ENCODE measurements at places on chromosomes 6 and 20.

DNA sequence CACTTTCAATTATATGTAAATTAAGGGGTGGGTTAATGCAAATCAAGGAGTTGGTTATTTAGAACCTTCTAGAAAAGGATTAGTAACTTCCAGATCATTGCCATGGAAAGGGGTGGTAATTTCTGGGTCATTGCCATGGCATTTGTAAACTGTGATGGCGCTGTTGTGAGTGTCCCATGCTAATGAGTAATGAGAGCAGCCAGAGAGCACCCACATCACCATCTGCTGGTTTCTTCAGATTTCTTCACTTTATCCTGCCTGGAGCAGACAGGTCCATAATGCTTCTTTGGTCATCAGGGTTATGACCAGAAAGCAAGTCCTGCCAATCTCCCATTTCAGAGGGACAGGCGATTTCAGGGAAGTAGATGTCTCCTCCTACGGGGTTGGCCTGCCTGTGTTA is 311.3 kb upstream of the CNR1 start:
- no peak for DNase-seq

- DNase-seq: no peak
These were observed 105.3 kb downstream of the HIVEP2 start for GRCh38 chr6:142839686-142840040.

DNA sequence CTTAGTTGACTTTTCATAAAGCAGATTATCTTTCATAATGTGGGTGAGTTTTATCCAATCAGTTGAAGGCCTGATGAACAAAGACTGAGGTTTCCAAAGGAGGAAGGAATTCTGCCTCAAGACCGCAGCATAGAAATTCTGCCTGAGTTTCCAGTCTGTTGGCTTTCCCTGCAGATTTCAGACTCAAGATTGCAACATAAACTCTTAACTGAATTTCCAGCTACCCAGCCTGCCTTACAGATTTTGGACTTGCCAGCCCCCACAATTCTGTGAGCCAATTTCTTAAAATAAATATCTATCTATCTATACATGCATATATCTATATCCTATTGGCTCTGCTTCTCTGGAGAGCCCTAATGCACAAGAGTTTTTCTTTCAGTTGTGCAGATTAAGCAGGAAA is 57.3 kb upstream of the SMLR1 start:
- no peak for DNase-seq

GRCh38 chr6:68233623-68234022 is 401.5 kb upstream of the ADGRB3 start:
- DNase-seq: no peak

DNA sequence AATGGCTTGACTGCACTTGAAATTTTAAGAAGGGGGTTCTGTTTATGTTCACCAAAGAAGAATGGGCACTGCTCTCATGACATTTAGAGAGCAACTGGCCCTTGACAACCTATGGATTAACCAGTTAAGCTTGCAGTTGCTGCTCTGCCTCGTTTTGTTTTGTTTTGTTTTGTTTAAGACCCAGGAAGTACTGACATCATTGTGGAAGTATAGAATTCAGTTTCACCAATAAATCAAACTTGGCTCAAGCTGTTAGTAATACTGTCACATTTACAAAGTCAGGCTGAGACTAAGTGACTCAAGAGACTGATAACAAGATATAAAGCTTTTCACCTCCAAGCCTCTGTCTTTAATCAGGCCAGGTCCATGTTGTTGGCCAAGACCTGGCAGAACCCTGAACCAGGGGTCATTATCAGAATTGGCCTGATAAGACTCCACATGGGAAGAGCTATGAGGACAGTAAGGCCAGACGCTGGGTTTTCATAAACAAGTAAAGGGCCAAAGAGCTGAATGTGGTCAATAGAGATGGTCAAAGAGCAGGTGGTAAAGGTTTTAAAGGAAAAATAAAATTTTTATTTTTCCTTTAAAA is 99.4 kb upstream of the VGLL2 start:
- no peak for DNase-seq

DNA sequence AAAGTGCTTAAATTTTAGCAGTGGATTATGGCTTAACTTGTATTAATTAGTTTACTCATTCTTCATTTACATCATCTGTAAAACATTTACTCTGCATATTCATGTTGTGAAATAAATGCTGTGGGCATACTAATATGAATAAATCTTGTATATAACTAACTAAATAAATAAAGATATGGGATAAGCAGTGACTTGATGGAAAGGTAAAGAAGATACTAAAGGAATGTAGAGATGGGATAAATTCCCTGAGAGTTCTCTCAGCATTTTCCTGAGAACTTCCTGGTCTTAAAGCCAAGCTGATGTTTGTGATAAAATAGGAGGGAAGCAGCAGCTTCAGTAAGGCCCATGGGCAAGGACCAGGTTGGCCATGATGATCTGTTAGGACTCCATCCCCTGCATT is 652.1 kb downstream of the RNF144B start:
- DNase-seq: no peak

GRCh38 chr6:163420289-163420614 is 5.7 kb downstream of the QKI start:
- no peak for DNase-seq

GRCh38 chr20:63255931-63256704 is 1.9 kb upstream of the NKAIN4 start:
- no peak for DNase-seq
